BE2C (cell line): ENCODE measurements at places on chromosomes 7 and 10.

GRCh38 chr10:89207181-89207800, at the start of gene CH25H:
Gene CH25H, minus strand, starts transcription at chr10:89207317. Its CDS starts 25 bp downstream, at chr10:89207292.
- peak; percentile 63 for DNase-seq

- no peak for DNase-seq
Observed at GRCh38 chr7:50317697-50318669, 13.5 kb downstream of the IKZF1 start.

DNA sequence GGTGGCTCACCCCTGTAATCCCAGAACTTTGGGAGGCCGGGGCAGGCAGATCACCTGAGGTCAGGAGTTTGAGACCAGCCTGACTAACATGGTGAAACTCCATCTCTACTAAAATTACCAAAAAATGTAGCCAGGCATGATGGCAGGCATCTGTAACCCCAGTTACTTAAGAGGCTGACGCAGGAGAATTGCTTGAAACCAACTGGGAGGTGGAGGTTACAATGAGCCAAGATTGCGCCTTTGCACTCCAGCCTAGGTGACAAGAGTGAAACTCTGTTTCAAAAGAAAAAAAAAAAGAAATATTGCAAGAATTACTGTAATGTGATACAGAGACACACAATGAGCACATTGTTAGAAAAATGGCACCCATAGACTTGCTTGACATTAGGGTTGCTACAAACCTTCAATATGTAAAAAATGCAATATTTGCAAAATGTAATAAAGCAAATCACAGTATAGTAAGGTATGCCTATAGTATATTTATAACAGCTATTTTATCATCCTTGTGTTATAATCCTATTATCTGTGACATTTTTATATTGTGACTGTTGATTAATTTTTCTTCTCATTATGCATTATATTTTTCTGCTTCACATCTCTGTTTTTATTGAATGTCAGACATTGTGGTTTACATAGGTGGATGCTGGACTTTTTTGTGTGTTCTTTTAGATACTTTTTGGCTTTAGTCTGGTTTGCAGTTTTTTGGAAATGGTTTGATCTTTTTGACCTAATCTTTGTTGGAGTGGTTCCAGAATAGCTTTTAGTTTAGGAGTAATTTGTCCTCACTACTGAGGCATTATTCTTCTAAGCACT, 55.4 kb upstream of the HELLS start:
- DNase-seq = no peak

- no peak for DNase-seq
Observed at GRCh38 chr10:123651421-123652047, 14.6 kb upstream of the GPR26 start.
